ENCODE measurements at places on chromosomes 3 and 15.
A peak's percentile ranks its signal among the peaks of the same experiment; 100 is the strongest.

GRCh38 chr3:21785765-21786437 is 34.9 kb upstream of the ZNF385D start:
- DNase-seq = no peak

- no peak for DNase-seq
Measured at GRCh38 chr3:143914257-143914656, 57.4 kb upstream of the DIPK2A start.

DNA sequence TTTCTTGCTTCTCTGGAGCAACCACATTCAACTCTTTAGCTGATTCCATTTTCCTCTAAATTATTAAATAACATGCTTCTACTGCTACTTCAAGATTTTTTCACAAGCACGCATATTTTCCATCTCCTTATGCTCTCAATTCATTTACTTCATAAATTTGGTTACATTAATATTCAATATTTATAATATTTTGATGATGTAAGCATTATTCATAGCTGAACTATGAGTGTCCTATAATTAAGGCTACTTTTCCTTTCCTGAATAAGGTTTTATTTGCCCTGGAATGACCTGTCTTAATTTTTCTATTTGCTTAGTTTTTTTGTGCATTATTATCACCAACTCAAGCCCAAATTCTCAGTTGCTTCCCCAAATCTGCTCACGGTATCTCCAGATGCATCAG is 109.4 kb upstream of the ADPGK start:
- DNase-seq = no peak

DNA sequence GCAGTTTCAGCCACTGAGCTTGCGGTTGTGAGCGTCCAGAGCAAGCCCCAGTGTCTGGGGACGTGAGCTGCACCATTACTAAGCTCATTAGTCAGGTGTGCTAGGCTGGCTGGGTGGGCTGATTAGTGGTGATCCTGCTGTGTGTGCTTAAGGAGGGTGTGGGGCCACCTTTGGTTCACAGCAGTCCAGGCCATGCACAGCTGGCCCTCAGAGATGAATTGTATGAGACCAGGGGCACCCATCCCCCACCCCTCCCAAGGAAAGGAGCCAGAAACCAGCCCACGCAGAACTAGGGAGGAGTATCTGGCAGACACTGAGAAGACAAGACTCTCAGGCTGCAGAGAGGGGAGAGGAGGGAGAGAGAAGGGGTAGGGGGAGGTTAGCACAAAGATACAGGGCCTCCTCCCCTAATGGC is 3.8 kb downstream of the TYRO3 start:
- no peak for DNase-seq

DNA sequence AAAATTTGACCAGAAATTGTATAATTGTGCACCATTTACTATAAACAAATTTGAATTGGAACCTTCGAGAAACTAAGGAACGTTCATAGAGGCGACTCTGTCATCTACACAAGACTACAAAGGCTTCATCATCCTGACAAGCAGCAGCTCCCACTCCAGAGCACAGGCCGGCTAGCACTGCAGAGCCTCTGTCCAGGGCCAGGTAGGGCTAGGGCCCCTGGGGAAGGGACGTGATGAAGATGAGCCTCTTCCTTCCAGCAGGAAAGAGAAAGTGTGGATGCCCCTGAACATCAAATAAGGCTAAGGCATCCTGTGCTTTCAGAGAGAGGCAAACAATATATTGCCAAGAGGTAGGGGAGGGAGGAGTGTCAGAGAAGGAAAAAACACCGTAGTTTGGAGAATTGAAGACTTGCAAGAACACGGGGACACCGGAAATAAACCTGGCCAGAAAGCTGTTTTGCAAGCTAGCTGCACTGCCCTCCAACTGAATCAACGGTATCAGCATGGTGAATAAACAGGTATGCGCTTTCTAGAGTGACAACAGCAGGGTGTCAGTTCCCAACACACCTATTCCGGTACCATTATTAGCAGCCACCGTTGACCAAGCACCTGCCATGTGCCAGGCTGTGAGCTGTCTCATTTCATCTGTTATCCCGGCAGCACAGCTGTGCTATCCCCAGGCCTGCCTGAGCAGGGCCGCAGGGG is 12.4 kb downstream of the XXYLT1 start:
- DNase-seq = no peak

DNA sequence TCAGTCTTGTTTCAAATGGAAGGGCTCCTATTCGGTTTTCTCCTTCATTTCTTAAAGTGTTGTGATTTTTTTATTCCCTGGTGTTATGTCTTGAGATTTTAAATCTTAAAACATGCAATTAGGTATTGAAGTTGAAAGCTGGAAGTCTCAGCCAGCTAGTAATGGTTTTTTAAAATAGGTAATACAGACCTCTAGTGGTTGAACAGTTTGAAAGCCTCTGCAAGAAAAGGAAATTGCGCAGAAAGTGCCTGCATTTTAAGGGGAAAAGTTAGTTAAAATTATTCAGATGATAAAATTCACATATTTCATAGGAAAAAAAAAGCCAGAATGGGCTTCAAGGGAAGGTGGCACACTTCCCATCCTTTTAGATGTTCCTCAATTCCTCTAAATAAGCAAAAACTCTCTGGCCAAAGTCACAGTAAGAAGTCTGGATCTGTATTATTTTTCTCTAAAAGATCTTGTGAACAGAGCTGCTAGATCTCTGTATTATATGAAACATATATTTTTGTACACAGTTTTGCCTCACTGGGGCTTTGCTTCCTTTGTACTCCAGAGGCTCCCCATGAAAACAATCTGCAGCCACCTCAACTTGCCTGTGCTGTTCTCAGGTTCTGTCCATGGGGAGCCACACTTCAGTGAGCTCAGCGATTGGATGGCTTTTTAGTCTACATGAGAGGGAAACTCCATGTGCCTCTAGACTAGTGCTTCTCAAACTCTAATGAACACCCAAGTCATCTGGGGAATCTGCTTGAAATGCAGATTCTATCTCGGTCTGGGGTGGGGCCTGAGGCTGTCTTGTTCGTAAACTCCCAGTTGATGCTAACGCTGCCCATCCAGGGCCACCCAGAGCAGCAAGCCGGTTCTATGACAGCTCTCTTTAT is 21.5 kb downstream of the AGTR1 start:
- no peak for DNase-seq

- no peak for DNase-seq
Measured at GRCh38 chr15:75371486-75371885, 3.1 kb upstream of the MAN2C1 start.

DNA sequence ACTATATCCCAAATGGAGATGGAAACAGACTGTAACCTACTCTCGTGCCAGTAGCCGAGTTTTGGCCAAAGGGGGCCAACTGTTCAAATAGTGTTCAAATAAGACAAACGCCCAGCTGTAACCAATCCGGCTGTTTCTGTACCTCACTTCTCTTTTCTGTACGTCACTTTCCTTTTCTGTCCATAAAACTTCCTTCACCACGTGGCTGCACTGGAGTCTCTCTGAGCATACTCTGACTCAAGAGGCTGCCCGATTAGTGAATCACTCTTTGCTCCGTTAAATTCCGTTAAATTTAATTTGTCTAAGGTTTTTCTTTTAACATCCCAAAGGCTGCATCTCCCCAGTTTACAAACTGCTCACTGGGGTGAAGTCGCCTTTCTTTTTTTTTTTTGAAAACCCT is 219.2 kb upstream of the P2RY1 start:
- DNase-seq = no peak

- no peak for DNase-seq
Measured at GRCh38 chr3:1072041-1072440, 20.8 kb upstream of the CNTN6 start.

- DNase-seq = no peak
Measured at GRCh38 chr3:41418961-41419691, 219.8 kb downstream of the CTNNB1 start.

DNA sequence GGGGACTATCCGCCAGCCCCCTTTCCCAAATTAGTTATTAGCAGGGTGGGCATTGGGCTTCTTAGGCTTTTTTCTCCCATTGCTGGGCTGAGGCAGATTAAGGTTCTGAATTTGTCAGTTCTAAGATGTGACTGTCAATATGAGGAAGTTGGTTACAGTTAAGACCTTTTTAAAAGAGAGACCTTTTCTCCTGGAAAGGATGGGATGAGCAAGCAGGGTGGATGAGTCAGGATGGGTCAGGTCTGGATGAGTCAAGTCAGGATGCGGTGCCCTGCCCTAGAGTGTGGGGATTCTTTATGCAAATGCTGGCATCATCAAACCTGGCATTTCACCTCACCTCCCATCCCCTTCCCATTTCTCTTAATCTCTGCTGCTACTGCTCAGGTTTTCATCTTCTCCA is 1.9 kb downstream of the AEN start:
- DNase-seq = peak; percentile 81

- DNase-seq = no peak
Measured at GRCh38 chr3:171936191-171936841, 93.2 kb downstream of the TMEM212 start.

DNA sequence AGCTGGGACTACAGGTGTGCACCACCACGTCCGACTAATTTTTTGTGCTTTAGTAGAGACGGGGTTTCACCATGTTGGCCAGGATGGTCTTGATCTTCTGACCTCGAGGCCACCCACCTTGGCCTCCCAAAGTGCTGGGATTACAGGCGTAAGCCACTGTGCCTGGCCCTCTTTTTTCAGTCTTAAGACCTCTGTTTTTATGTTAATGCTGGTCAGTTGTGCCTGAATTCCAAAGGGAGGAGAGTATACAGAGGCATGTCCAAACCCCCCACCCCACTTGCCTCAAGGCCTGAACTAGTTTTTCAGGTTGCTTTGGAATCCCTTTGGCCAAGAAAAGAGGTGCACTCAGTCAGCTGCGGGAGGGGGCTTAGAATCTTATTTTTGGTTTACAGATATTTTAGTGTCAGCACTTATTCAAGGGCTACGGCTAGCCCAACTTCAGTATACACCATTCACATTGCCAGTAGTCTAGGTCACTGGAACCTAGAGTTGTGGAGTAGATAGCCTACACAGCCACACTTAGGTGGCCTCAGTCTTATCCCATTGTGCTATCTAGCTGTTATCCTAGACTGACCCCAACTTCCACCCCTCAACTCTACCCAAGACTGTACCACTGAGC is 128.0 kb upstream of the TPM1 start:
- DNase-seq = no peak

- no peak for DNase-seq
Measured at GRCh38 chr3:62703451-62704167, 171.6 kb downstream of the CADPS start.

- DNase-seq = no peak
Measured at GRCh38 chr3:119388577-119388976, 74.8 kb downstream of the TMEM39A start.

DNA sequence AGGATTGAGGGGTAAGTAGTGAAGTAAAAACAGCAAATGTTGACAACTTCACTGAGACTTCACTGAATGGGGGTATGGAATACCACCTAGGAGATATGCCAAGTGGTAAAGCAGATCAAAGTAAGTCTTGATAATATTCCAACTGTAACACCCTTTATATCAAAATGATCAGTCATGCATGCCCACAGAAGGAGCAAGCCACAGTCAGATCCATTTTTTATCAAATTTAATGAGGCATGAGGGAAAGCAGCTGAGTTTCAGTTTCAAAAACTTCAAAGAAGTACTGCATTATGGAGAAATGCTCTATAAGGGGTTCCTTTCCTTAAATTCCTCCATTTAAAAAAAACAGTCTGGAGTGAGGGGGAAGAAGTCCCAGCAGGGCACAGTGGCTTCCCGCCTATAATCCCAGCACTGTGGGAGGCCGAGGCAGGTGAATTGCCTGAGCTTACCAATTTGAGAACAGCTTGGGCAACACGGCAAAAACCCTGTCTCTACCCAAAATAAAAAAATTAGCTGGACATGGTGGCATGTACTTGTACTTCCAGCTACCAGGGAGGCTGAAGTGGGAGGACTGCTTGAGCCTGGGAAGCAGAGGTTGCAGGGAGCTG is 56.9 kb downstream of the TJP1 start:
- DNase-seq = no peak

DNA sequence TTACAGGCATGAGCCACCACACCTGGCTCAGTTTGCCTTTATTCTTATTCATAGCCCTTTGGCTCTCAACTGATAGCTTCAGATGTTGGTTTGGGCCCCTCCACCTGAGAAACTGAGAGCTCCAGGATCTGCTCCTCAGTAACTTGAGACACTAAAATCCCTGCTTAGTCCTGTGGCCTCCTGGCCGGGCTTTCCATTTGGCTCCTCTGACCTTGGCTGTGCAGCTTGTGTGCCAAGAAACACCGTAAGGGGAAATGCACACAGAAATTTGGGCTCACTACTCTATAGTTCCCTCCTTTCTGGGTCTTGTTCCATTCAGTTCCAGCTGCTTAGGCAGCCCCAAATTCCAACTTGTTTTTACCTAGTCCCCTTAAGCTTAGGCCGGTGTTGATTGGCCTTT is 24.9 kb downstream of the NIPA2 start:
- DNase-seq = no peak

DNA sequence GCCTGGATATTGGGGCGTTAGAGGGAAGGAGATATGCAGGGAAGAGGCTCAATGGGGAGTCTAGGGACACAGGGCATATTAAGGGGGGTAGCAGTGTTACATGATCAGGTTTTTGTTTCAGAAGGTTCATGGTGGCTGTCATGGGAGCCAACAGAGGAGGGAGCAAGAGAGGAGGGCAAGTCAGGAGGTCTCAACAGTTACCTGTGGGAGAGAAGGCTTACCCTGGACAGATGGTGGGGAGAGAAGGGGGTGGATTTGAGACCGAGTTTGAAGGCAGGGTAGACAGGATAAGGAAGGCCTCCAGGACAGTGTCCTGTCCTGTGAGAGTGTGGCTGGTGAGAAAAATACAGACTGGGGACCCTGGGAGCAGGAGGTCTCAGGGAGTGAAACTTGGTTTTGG is 3.8 kb upstream of the WNT7A start:
- no peak for DNase-seq

- DNase-seq = no peak
Measured at GRCh38 chr15:73589766-73590165, 43.4 kb downstream of the NPTN start.

GRCh38 chr3:167300207-167300606 is 79.9 kb downstream of the ZBBX start:
- DNase-seq = no peak

DNA sequence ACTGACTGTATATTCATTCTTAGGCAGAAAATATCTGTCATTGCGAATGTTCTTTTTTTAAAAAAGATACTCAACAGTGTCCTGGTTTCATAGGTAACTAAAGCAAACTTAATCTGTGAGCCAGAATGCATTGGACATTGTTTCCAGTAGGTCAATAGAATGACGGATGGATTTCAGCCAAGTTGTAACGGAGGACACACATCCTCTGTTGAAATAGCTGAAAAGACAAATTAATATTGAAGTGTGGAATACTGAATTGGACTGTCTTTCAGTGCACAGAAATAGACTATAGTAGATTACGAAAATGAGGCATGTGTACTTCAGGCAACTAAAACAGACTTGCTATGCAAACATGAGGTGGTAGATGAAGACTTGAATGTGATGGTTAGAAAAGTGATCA is 461.6 kb downstream of the WDR72 start:
- no peak for DNase-seq
